ENCODE measurements at places on chromosomes 2 and 18. TPM values are rescaled to one million over a fixed set of nuclear protein-coding genes. Genes with fewer than 3 reads are reported as not detected.

Gene L3MBTL4
- polyA plus RNA-seq: 5.7 TPM

Gene EIF2B4
- polyA plus RNA-seq: 55.1 TPM

Gene SLC19A3
- polyA plus RNA-seq: 11.6 TPM

Gene SLC14A1
- 5.2 TPM for polyA plus RNA-seq

DNA sequence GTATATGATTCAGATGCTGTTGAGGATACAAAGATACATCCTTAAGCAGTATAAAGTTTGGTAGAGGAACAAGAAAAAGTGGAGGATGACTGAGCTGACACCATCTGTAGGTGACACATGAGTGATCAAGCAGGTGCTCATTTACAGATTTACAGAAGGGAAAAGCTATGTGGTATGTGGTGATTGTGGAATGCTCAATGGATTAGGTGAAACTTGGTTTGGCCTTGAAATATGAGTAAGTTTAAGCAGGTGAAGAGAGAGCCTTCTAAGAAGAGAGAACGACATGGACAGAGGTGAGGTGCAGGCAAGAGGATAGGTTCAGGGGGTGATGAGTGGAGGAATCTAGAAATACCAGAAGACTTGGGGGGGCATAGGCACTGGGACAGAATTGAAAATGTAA is 5.9 kb downstream of the ASXL3 start:
- DNase-seq: no peak

DNA sequence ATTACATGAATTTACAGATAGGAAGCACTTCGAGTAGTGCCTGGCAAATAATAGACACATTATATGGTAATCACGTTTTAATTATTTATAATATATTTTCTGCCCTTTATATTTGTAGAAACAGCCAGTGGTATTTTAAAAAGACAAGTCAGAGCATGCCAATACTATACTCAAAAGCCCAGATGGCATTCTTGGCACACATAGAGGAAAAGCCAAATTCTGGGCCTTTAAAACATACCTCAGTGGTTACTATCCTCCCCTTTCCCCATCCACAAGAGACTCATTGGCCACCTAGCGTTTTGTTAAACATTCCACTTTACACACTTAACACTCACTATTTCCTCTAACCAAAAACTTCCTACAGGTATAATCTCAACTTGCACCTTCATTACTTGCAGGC is 63.3 kb upstream of the ZNF804A start:
- no peak for DNase-seq

DNA sequence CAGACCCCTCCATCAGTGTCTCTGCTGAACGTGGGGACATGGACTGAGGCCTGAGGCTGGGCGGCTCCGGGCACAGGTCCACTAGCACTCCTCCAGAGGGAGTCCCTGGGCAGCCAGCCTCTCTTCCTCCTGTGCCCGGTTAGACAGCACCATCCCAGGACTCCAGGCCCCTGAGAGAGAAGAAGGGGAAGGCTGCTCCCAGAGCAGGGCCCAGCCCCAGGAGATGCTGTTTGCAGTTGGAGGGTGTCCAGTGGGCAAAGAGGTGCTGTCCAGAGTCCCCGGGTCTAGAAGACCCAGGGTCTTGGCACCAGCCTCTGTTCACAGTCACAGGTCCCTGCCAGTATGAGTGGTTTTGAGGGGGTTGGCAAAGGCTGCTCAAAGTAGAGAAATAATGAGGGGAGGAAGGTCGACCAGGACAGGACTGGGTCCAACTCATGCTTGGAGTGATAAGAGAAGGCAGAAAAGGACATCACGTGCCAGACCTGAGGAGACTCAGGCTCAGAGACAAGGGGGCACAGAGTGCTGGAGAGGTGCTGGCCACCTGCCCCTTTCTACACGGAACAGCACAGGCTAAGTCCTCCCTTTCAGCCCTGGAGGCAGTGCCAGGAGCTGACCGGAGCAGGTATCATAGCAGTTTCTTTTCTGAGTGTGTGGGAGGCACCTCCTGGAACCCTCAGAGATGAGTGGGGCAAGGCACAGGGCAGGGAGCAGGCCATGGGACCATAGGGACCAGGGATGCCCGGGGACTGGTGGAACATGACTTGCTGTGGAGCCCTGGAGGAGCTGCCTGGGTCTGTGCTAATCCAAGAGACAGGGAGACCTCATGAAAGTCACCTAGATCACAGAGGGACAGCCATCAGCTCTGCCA is 21.1 kb downstream of the CRACDL start:
- no peak for DNase-seq

- no peak for DNase-seq
Measured at GRCh38 chr2:101981504-101981903, 10.3 kb upstream of the IL1R2 start.

GRCh38 chr2:176813621-176814049 is 399.0 kb upstream of the HNRNPA3 start:
- DNase-seq: no peak

DNA sequence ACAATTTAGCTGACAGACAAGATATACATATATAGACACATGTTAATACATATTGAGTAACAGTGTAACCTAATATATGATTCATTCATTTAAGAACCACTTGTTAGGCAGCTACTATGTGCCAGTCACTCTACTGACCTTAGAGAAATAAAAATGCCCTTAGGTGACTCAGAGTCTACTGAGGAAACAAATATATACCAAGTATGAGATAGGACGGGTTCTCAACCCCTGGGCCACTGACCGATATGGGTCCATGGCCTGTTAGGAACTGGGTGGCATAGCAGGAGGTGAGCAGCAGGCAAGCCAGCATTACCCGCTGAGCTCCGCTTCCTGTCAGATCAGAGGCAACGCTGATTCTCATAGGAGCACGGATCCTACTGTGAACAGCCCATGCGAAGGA is 14.8 kb downstream of the STRN start:
- DNase-seq: no peak

GRCh38 chr2:211816754-211817153 is 721.8 kb downstream of the ERBB4 start:
- DNase-seq: no peak

- DNase-seq: no peak
Measured at GRCh38 chr2:104698276-104698675, 155.6 kb upstream of the POU3F3 start.

DNA sequence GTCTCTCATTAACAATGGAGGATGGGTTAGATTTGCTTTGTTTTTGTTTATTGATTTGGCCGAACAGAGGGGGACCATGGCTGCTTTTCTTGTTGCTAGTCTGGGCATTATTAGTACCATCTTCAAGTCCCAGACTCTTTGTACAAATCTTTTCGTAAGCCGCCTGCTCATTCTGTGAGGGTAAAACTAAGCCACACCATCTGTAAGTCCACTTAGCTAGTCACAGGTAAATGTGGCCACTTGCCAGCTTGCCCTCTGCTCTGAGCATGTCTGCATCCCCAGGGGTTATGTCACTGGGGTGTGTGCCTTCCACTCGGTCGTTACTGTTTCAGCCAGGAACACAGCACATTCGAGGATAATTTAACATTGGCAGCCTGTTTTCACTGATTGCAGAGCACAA is 85.6 kb downstream of the SMIM21 start:
- DNase-seq: no peak

DNA sequence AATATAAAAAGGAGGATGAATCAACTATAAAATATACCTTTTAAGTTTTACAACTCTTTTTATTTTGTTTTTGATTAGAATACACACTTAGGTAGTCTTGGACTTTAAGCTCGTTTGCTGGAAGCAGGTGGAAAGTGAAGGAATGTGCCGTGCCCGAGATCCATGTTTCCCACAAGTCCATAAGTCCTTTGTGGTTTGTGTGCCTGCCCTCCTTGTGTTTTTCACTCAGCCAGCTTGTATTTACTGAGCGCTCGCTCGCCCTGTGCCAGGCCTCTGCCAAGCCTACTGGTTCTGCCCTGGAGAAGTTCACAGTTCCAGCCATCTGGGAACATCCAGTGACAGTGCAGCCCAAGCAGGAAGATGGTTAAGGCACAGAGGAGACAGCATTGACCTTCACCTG is 142.6 kb downstream of the MGAT5 start:
- no peak for DNase-seq

DNA sequence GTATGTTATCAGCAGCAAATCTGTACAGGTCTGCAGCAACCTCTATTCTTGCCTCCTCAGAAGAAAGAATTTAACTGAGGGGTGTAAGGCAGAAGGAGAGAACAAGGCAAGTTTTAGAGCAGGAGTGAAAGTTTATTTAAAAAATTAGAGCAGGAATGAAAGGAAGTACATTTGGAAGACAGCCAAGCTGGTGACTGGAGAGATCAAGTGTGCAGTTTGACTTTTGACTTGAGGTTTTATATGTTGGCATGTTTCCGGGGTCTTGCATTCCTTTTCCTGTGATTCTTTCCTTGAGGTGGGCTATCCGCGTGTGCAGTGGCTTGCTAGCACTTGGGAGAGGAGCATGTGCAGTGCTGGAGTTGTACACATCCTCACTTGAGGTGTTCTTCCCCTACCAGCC is 16.5 kb upstream of the CERS6 start:
- no peak for DNase-seq

DNA sequence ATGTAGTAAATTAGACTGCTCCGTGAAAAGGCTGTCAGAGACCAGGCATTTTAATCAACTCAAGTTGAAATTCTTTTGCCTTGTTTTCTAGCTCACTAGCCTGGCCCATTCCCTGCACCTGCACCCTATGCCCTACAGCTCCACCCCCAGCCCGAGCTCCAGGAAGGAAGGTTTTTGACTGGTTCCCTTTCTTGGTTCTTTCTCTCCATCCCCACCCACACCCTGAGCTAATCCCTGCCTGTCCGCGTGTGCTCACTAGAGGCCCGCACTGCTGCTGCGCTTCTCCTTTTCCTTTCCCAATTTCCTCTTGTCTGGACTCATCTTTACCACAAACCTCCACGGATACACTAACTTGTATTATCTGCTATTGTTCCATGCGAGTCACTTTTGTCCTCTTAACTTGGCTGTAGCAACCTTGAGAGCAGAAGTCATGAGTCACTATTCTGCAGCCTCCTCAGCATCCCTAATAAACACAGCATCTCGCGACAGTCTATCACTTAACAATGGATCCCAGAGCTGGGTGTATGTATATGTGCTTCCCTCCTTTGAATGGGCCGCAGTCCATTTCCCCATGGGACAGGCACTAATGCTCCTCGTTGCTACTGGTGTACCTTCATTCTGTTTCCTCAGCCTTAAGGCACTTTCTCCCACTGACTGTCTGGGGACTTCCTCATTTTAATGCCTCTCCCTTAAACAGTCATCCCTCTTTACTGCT is 36.5 kb downstream of the COLEC12 start:
- DNase-seq: no peak

- peak; percentile 71 for DNase-seq
Measured at GRCh38 chr2:166539340-166540162, 45.5 kb upstream of the SCN7A start.

GRCh38 chr2:45024600-45025291 is 15.5 kb upstream of the SIX2 start:
- no peak for DNase-seq

DNA sequence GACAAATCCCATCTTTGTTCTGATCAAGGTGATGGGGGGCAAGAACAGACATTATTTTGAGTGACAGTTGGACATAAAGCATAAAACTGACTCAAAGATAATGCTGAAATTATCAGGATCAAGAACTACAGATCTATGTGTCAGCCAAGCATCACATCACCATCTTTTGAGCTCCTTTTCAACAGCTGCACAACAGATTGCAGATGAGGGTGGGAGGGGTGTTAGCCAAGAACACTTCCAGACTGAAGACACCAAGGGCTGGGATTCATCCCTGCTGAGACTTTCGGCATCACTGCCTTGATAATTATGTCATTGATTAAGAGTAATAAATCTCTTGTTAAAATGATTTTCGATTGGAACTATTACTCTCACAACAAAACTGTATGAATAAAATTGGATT is 191.5 kb upstream of the NETO1 start:
- no peak for DNase-seq

DNA sequence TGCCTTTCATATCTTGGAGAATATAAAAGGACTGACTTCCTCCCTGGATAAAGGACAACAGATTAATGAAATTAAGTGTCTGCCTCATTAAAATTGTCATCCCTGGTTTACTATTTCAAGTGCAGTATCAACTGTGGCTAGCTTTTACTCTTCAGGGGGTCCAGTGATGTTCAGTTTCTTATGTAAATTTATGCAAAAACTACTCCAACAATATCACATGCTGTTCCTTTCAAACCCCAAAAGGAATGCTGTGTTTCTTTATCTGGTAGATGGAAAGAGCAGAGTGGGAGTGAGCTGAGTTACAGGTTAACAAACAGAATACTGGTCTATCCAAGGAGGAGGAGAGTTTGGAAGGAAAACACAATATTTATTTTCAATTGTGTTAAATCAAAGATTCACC is 283.7 kb upstream of the VWC2L start:
- no peak for DNase-seq

- no peak for DNase-seq
Measured at GRCh38 chr2:584863-585823, 92.1 kb downstream of the TMEM18 start.

DNA sequence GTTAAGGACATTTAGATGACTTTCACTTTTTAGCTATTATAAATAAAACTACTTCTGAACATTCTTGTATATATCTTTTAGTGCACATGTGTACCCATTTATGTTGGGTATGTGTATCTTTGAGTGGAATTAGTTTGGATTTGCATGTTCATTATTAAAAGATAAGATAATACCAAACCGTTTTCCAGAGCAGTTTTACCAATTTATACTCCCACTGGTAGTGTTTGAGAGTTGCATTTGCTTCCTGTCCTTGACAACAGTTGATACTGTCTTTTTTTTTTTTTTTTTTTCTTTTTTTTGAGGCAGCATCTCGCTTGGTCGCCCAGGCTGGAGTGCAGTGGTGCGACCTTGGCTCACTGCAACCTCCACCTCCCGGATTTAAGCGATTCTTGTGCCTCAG is 23.3 kb downstream of the SLC30A6 start:
- DNase-seq: no peak

GRCh38 chr2:112168422-112169124 is 30.4 kb downstream of the FBLN7 start:
- DNase-seq: no peak

Data from renal pelvis (tissue), 12 donors.